ENCODE measurements at places on chromosomes 3 and 15. TPM values are rescaled to one million over a fixed set of nuclear protein-coding genes. Genes with fewer than 3 reads are reported as not detected.

GRCh38 chr3:40661284-40661683 lies 136.5 kb downstream of the ZNF621 start:
- no peaks in the 10 kb centered on the region for H3K36me3 ChIP-seq
- no peak overlapping the region for H3K4me3 ChIP-seq
- no peak for DNase-seq
- H3K27ac ChIP-seq: no peak overlapping the region

GRCh38 chr15:25848784-25849156 lies 14.4 kb downstream of the ATP10A start:
- peaks cover 63% of the 10 kb centered on the region for H3K4me1 ChIP-seq
- no peaks in the 10 kb centered on the region for H3K36me3 ChIP-seq
- H3K4me3 ChIP-seq: peak overlapping the region; percentile 47
- peak overlapping the region; percentile 83 for H3K27ac ChIP-seq
- no peak for DNase-seq

DNA sequence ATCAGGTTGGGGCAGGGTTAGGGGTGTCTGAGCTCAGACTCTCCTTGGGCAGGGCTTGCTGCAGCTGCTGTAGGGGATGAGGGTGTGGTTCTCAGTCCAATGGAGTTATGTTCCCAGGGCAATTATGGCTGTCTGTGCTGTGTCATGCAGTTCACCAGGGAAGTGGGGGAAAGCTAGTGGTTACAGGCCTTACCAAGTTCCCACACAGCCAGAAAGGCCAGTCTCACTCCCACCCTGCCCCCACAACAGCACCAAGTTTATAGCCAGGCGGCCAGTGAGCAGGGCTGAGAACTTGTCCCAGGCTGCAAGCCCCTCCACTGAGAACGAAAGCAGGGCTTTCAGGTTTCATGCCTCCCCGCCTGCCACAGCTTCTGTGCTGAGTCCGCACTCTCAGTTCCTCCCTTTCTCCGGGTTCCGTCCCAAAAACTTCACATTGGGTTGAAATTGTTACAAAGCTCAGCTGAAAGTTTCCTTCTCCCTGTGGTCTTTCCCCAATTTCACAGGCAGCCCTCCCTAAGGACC lies 19.6 kb upstream of the CPOX start:
- no peak overlapping the region for H3K27ac ChIP-seq
- H3K36me3 ChIP-seq: no peaks in the 10 kb centered on the region
- no peak overlapping the region for H3K4me3 ChIP-seq
- no peaks in the 10 kb centered on the region for H3K27me3 ChIP-seq

- H3K27ac ChIP-seq: no peak overlapping the region
- DNase-seq: no peak
- H3K4me1 ChIP-seq: no peaks in the 10 kb centered on the region
- no peak overlapping the region for H3K4me3 ChIP-seq
- peaks cover 9% of the 10 kb centered on the region for H3K36me3 ChIP-seq
Observed at GRCh38 chr15:52154896-52155865, 36.0 kb downstream of the GNB5 start.

- no peak overlapping the region for H3K27ac ChIP-seq
- no peak overlapping the region for H3K4me3 ChIP-seq
- H3K36me3 ChIP-seq: no peaks in the 10 kb centered on the region
- DNase-seq: no peak
- H3K4me1 ChIP-seq: no peaks in the 10 kb centered on the region
Observed at GRCh38 chr3:149291178-149291577, 42.3 kb downstream of the TM4SF18 start.

The UBAP1L gene
- total RNA-seq: 4.6 TPM

Measured in sigmoid colon (tissue), 7 donors.